ENCODE measurements at places on chromosomes 2 and 18.

DNA sequence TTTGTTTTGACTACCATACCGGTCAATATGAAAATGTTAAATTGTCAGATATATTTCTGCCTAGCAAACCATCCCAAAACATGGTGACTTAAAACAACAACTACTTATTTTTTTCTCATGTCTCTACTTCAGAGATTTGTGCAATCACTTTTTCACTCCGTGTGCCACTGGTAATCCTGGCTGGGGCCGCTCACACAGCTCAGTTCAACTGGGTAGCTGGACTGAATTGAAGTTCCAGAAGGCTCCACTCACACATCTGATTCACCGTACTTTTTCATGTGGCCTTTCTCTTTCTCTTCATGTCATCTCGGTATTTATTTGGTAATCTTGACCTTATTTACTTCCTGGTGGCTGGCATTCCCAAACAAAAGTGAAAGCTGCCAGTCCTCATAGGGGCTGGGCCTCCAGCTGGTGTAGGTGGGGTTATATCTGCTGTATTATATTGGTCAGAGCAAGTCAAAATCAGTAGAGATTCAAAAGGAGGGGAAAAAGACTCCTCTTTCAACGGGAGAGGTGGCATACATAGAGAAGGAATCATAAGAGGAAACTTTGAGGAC lies 513.9 kb upstream of the NXPH2 start:
- no peak for DNase-seq

GRCh38 chr2:11781602-11782001 lies 35.2 kb downstream of the LPIN1 start:
- no peak for DNase-seq

GRCh38 chr2:156430236-156430979 lies 5.8 kb upstream of the GPD2 start:
- no peak for DNase-seq

GRCh38 chr2:29607038-29607420 lies 314.4 kb downstream of the ALK start:
- DNase-seq: no peak

- DNase-seq: peak; percentile 67
These were observed 1.8 kb downstream of the SP3 start for GRCh38 chr2:173963323-173963816.

DNA sequence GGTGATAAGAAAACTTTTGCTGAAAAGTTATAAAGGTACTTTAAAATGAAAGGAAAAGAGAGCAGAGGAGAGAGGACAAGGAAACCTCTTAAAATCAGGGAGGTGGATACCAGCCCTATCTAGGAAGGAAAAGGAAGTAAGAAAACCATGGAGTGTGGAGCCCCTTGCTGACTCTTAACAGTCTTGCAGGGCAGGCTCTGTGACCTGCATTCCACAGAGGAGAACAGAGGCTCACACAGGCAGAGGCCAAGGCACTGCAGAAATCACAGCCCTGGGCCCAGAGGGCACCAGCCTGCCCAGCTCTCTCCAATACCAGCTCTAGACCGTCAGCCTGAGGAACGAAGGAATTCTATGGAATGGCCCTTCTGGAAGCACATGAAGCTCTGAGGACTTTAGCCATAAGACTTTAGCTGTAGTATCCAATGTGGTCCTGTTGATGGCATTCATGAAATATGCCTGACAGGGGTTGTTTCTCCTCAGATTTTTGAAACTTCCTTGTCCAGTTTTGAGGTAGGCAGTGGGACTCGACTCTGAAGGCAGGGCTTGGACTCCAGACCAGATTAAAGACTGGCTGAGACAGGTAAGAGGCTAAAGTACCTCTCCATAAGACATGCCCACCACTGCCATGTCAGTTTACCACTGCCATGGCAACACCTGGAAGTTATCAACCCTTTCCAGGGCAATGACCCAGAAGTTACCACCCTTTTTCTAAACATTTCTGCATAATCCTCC lies 216.3 kb downstream of the ANAPC1 start:
- DNase-seq: peak; percentile 80

- DNase-seq: no peak
These were observed 62.2 kb downstream of the ADNP2 start for GRCh38 chr18:80171054-80171872.

GRCh38 chr2:154338352-154338967 lies 360.0 kb upstream of the KCNJ3 start:
- DNase-seq: no peak

DNA sequence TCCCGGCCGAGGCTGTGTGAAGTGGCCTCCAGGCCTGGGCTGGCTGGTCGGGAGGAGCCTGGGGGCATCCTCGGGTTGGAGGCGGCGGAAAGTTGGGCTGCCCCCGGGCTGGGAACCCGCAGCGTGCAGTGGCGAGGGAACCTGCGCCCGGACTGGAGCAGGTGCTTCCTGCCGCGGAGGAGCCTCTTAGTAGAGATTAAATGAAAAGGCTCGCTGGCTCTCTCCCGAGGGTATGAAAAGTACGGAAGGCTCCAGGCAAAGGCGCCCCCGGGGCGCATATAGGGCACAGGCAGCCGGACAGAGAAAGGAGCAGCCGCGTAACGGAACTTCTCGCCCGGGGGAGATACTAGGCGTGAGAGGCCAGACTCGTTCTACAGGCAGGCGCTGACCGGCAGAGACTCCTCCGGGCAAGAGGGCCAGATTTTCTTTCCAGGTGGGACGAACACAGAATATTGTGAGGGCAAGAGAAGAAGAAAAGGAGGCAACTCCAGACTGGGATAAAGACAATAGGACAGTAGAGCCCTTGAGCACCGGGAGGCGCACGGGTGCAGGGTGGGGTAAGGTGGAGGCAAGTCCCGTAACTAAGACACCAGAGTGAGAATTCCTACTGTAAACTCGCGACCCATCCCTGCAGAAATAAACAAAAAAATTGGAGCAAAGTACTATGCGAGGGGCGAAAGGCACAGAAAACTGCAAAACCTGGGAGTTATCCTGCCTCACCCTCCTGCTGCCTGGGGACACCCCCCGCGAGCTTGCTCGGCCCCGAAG lies 816 bp downstream of the CDH2 start:
- no peak for DNase-seq

GRCh38 chr2:171315781-171316180 lies 118.0 kb downstream of the METTL8 start:
- DNase-seq: no peak

GRCh38 chr2:218319813-218320365 lies 27.6 kb upstream of the TMBIM1 start:
- DNase-seq: no peak

- DNase-seq: no peak
These were observed 67.2 kb downstream of the CUL3 start for GRCh38 chr2:224517963-224518362.

DNA sequence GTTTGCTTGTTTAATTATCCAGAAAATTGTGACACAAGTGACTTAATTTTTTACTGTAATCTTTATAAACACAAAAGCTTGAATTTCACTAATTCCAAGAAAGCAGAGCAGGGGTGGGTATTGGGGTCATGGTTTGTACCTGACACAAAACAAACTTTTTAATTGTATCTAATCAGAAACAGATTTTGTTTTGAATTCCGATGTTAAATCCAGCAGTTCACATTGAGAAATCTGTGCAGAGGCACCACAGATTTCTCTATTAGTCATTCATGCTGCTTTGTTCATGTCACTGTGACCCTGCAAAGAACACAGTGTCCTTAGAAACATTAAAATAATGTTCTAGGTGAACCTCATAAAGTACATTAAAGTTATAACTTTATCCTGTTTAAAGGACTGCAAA lies 443.4 kb downstream of the NYAP2 start:
- DNase-seq: no peak

GRCh38 chr2:190277234-190278112 lies 42.2 kb downstream of the HIBCH start:
- peak; percentile 49 for DNase-seq

GRCh38 chr2:172922306-172922705 lies 153.3 kb upstream of the MAP3K20 start:
- DNase-seq: no peak

DNA sequence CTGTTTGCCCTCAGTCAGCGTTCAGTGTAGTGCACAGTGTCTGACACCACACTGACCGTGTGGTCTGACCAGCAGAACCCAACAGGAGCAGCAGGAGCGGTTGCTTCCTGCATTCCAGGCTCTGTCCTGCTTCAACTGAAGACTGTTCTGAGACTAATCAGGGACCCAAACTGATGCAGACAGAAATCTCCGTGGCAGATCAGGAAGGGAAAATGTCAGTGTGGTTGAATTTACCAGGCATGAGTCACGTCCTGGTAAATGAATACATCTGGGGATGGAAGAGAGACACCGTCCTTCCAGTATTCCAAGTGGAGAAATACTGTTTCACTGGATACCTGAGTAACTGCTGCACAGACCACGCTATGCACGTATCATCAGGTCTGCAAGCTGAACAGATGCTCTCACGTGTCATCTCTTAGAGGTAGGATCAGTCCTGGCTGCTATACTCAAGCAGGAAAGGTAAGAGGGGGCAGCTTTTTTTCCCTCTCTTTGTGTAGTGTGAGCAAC lies 223.6 kb upstream of the EPAS1 start:
- DNase-seq: peak; percentile 65

DNA sequence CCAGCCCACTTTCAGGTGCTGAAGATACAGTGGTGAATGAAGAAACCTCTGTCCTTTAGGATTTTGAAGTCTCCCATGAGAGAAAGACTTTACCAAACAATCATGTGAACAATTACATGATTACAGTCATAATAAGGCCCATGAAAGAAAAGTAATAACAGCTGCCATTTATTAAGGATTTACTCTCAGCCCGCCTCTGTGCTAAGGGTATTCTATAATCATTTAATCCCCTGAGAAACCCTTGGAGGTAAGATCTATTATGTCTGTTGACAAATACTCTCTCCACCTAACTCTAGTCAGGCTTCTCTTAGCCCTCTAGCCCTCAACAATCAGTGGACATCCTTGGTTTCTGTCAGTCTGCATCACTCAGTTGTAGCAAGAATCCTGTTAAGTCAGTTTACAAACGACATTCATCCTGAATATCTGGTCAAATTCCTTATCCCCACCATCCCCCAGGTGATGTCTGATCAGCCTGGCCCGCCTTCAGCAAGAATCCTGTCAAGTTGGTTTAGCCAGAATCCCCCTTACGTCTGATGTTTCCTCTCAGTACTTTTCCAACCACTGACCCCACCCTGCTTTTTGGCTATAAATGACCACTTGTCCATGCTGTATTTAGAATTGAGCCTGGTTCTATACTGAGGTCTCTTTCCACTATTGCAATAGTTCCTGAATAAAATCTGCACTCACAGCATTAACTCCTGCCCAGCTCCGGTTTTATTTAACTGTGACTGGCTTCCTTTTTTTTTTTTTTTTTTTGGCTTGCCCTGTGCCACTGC lies 12.2 kb upstream of the SOCS6 start:
- no peak for DNase-seq

DNA sequence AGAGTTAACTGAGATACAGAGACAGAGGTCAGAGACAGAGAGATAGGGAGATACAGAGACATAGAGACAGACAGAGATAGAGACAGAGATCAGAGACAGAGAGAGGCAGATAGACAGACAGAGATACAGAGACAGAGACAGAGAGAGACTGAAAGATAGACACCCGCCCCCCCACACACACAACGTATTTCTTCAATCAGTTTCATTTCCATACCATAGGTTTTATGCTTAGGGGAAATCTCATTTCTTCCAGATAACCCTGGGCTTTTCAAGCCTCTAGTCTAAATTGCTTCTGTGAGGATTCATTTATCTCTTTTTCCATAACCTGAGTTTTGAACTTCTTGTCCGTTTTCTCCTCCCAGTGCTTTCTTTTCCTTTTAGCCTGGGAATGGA lies 94.6 kb downstream of the CD8B2 start:
- DNase-seq: no peak

DNA sequence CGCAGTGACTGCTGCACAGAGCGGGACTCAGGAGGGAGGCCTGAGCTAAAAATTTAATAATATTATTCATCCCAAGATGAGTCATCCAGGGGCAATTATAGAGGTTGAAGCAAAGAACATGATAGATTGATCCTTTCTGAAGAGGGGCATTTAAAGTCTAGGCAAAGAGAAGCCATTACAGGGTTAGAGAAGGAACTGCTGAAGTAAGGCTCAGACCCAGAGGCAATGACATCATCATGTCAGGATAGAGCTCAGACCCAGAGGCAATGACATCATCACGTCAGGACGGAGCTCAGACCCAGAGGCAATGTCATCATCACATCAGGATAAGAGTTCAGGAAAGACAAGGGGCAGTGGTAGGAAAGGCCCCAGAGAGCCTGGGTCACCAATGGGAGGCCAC lies 184.0 kb downstream of the TMEM18 start:
- no peak for DNase-seq

DNA sequence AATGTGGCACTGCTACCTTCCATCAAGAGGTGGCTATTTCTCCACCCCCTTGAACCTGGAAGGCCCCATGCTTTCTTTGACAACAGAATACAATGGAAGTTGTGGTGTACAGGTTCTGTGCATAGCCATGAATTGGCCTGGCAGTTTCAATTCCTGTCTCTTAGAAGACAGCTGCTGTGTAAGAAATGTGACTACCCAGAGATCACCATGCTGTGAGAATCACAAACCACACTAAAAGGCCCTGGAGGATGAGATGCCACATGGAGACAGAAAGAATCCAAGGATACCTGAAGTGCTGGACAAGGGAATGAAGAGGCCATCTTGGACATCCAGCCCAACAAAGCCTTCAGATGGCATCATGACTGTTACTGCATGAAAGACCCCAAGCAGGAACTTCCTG lies 47.7 kb upstream of the EHBP1 start:
- DNase-seq: no peak

DNA sequence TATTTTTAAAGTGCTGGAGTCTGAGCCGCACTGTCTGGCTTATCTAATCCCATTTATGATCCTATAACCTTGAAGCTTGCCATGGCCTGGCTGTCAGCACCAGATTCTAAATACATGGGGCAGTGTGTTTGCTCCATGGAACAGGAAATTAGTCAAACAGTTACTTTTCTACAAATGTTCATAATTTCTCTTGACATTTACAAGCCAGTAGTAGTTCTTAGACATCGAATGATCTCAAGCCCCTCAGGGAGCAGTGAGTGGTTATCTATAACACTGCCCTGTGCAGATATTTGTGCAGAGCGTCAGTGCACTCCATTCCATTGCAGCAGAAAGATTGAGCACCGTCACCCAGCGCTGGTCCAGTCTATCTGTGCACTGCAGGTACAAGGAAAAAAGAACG lies 205.2 kb downstream of the AGPS start:
- DNase-seq: no peak

DNA sequence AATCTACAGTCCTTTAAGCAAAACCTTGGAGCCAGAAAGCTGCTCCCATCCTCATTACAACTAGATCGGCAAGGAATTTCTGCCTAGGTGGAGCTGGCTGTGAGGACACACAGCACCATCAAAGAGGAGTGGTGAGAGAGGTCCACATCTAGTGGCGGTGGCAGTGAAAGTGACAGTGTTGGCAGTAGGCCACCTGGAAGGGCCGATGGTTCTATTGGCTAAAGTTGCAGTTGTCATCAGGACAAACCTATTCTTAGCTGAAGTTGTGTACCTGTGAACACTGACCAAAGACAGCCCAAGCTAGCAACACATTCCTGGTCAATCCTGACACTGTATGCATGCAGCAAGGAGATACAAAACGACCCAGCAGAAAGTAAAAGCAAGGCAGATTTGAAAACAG lies 218.1 kb upstream of the CHAC2 start:
- DNase-seq: no peak

All from SK-MEL-5 (cell line).